GM12865 (cell line): ENCODE measurements at places on chromosomes 4 and X.
A peak's percentile ranks its signal among the peaks of the same experiment; 100 is the strongest.

DNA sequence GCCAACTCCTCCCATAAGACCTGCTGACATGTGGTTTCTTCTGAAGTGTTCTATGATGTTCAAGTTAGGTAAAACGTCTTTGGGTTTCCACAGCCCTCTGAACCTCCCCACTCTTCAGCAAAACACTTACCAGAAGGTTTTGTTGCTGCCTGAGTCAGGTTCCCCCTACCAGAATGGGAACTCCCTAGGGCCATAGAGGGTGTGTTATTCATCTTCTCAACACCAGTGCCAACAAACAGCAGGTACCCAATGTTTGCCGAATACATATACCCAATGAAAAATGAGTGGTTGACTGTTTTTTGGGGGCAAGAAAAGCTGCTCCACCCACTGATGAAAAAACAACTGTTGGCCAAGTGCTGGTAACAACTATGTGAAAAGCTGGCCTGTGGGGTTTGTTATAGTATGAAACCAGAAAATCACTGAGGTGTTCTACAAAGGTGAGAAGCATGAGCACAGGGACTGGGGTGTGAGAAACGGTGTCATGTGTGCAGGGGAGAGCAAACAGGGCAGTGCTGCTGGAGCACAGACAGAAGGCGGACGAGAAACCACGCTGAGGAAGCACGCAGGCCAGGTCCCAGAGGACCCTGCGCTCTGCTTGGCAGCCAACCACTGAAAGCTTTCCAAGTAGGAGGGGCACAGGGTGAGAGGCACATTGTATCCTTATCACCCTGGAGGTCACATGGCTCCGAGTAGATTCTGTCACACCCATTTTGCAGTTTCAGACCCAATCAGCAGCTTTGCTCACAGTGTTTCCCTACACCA is 28.8 kb downstream of the ATP8A1 start:
- DNase-seq: peak; percentile 96

DNA sequence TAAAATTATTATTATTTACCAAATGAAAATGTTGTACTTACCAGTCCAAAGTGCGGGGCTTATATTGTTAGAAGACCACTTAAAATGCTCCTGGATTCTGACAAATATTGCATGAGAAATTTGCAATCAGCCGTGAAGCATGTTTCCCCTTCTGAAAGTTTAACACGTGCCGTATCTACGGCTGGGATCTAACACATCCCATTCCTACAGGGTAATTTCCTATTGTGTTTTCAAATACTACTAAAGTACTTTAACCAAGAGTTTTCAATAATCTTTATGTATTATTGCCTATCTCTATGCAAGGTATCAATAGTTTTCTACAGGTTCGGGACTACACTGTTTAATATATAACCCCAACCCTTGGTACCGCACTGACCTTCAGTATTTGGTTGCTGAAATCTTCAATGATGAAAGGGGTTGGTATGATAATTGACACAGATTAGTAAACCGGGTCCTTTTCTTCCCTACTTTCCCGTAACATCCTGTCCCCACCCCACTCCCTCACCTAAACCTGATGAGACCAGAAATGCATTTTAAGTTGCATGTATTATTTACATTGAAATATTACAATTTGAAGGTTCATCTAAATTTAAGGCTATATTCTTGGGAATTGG is 795 bp upstream of the BRWD3 start:
- no peak for DNase-seq

GRCh38 chr4:38924353-38924752 is 56.7 kb downstream of the FAM114A1 start:
- no peak for DNase-seq

DNA sequence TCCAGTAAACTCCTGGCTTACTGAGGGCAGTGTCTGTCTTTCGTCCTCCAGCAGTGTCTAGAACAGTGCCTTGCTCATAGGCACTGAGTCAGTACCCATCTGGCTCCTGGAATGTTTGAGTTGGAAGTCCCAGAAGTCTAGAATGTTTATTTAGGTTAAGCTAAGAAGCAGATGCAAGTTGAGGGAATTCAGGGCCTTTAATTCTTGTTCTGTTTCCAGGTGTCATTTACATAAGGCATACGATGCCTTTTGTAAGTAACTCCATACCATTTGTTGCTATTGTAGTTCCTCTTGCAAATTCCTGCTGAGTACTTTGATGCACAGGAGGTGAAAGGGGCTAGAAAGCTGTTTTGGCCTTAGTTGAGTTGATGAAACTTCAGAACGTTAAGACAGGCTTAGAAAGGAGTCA is 22.2 kb downstream of the ARHGAP10 start:
- no peak for DNase-seq

- DNase-seq: no peak
These were observed 1.0 kb downstream of the CYSLTR1 start for GRCh38 chrX:78326401-78326800.
